ENCODE measurements at places on chromosomes 3 and 15.

DNA sequence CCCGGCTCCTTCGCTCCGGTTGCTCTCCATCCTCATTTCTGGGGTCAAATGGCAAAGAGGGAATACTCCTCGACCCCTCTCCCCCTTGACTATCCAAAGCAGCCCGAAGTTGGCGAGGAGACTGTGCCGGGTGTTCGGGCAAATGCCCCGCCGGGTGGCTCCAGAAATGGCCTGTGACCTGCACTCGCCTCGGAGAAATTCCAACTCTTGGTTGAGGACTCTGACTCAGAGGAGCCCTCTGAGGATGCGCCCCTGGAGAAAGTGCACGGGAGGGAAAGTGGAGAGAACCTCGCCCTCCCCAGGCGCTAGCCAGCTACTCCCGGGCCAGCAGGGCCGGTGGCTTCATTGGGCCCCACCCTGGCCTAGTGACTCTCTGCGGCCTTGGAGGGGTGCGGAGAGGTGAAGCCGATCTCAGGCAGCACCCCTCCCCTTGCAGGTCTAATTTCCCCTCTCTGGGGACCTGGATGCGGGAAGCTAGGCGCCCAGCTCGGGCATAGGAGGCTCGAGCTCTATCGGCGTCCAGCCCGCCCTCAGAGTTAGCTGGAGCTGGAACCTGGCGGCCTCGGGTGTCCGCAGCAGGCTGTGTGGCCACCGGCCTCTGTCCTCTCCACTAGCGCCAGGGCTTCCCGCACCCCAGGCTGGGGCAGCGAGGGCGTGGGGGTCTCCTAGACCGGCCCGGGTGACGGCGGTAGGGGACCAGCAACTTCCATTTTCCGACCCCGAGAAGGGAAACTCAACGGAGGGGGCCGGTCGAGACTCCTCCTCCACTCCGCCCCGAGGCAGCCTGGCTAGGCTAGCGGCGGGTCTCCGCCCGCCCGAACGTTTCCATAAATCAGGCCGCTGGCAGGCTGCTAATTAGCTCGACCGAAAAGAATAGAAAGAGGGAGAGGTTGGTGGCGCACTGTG lies 29.4 kb downstream of the NR2F2 start:
- DNase-seq: no peak

- DNase-seq: no peak
These were observed 84.1 kb downstream of the WNT5A start for GRCh38 chr3:55402886-55403609.

GRCh38 chr3:129204473-129204872 lies 20.8 kb upstream of the CNBP start:
- no peak for DNase-seq

- no peak for DNase-seq
These were observed 47.6 kb upstream of the PPP4R2 start for GRCh38 chr3:72949016-72949415.

- no peak for DNase-seq
These were observed 1028.6 kb downstream of the MCTP2 start for GRCh38 chr15:95259965-95260364.

DNA sequence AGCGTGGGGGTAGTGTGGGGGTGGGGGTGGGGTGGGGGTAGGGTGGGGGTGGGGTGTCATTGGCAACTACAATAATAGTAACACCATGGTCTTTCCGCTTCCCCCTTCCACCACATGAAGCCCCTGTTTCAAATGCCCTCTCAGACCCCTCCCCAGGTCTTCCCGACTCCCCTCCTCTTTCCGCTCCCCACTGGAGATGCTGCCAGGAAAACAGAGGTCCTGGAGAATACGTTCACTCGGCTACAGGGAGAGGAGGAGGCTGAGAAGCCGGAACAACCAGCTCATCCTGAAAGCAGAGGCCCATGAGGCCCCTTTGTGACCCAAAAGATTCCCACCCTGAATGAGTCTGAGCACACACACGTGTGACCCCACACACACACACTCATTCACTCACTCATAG lies 75.4 kb downstream of the CPN2 start:
- DNase-seq: no peak

DNA sequence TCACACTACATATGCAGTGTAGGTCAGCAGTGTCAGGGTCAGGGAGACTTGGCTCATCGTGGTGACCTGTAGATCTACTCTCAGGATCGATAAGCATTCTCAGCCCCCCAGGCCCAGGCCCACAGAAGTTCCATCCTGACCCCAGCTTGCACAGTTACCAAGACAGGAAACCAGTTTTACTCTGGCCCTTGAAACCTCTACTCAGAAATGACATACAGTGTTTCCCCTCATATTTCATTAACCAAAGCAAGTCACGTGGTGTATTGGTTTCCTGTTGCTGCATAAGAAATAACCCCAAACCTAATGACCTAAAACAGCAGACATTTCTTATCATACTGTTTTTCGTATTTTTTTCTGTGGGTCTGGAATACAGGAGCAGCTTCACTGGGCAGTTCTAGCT lies 242.2 kb downstream of the SLCO3A1 start:
- no peak for DNase-seq

DNA sequence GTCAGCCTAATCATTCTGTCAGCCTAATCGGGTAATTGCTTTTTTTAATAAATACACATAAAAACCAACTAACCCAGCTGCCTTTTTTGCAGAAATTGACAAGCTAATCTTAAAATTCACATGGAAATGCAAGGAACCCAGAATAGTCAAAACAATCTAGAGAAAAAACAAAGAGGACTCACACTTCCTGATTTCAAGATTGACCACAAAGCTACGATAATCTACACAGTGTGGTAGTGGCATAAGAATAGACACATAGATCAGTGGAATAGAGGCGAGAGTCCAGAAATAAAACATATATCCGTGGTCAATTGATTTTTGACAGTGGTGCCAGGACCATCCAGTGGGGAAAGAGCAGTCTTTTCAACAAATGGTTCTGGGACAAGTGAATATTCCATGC lies 2.4 kb upstream of the C3orf20 start:
- DNase-seq: no peak

DNA sequence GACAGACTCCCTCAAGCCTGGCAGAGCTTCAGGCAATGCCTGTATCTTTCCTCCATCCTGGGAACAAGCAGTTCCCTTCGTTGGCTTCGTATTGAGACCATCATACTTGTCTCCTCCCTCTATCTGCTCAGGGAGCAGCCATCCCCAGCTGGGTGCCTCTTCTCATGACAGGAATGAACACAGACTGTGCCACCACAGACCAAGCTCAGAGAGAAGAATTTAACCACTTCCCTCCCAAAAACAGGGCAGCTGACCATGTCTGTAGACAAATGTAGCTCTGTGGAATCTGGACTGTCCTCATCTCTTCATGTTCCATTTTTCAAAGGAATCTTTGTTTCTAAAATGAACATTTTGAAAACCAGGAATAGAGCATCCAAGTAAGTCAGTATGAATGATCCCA lies 245.4 kb downstream of the ERC2 start:
- no peak for DNase-seq

DNA sequence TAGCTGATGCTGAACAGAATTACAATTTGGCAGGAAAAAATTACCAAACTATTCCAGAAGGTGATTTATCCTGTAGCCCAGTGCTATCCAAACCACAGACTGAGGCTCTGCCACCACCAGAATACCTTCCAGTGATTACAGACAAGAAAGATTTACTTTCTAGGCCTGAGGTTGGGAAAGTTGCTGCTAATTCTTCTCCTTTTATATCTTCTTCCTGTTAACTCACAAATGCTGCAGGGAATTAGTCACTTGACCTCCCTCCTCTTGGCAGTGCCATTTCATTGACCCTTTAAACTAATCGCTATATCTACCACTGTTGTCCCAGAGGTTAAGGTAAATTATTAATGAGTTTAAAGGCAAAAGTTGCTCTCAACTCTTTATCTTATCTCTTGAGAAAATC lies 118.4 kb downstream of the CTNNB1 start:
- no peak for DNase-seq

DNA sequence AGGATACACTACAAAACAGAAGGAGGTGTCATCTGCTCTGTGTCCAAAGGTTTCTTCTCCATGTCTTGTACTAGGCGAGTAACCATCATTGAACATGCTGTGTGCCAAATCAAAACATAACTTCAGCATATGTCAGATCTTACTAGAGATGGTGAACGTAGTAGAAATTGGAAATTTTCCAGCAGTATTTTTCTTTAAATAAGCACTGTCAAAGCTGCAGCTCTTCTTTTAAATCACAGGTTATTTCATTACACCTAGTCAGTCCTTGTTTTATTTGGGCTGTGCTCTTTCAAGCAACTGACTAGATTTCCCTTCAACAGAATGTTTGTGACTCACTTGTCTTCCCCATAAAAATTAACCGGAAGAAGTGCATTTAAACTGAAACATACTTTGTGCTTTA lies 46.5 kb downstream of the MSL2 start:
- no peak for DNase-seq

DNA sequence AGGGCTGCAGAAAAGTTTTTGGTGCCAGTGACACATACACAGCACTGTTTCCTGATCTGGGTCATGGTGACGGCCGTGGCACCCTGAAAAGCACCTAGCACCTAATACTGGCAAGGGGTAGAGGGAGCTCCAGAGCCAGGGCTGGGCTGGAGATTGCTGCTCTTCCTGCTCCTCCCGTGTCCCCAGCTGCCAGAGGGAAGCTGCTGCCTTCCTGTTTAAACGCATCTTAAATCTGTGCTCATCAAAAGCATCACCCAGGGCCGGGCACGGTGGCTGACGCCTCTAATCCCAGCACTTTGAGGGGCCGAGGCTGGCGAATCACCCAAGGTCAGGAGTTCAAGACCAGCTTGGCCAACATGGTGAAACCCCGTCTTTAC lies 156.7 kb upstream of the MEF2A start:
- DNase-seq: no peak

DNA sequence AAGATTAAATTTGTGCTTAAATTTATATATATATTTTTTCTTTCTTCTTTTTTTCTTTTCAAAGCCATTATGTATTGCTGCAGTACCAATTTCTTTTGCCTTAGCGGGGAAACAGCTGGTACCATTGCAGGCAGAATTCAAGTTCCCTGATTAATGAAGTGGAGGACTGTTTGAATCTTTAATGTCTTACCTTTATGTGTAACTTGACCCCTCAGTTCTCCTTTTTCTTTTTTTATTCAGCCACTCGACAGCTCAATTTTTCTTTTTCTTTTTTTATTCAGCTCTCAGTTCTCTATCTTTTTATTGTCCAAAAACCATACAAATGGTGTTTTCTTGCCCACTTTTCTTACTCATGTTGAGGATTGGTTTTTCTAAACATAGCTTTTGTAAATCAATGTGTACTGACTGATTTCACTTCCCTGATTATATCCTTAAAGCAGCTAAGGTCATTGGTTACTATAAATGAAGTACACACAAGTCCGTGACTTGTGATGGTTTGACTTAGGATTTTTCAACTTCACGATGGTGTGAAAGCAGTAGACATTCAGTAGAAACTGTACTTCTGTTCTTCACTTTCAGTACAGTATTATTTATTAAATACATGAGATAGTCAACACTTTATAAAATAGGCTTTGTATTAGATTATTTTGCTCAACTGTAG lies 22.8 kb downstream of the ATP2C1 start:
- no peak for DNase-seq

DNA sequence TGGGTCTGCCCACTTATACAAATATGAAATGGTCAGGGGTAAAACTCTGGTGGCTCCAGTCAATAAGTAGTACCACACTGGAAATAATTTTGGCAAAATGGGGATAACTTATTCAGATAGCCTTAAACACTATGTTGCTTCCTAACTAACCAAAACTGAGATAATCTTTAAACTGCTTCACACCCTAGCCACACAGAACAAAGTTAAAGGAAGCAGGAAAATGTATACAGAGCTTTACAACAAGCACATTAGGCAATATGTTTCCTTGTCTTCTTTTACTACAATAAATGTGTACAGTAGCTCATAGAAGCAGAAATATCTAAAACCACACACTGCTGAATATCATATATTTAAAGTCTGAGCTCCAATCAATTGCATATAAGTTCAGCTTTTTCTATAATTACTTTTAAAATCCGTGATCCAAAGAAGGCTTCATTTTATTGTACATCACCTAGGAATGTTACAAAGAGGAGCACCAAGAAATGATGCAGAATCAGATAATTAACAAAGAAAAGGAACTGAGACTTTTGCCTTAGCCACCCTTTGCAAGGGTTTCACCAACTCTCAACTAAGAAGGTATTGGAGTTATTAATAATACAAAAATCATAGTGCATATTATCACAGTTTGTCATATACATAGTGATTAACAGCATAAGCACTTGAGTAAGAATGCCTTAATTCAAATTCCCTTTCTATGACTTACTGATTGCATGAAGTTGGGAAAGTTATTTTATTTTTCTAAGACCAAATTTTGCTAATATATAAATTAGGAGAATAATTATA lies 9.2 kb upstream of the SSR3 start:
- DNase-seq: no peak

DNA sequence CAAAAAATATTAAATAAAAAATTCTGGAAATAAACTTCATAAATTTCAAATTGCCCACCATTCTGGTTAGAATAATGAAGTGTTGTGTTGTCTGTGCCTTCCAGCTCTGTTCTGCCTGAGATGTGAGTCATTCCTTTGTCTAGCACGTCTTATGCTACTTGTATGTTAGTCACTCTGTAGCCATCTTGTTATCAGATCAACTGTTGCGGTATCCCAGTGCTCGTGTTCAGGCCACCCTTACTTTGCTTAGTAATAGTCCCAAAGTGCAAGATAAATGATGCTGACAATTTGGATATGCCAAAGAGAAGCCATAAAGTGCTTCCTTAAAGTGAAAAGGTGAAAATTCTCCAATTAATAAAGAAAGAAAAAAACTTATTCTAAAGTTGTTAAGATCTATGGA lies 527.5 kb downstream of the NAALADL2 start:
- no peak for DNase-seq

DNA sequence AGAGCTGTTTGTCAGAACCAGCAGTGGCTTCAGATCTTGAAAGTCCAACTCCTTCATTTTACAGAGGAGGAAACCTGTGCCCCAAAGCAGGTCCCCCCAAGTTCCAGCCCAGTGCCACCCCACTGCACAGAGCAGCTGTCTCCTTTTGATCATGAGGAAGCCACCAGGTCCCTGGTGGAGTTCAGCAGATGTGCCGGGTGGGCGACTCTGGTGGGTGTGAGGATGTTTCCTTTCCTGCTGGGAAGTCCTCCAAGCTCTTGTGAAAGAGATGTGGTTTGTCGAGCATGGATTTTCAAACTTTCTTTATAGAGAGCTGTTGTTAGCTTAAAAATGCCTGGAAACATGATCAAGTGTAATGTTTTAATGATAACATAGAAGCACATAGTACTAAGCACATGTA lies 52.0 kb downstream of the SMAD3 start:
- DNase-seq: no peak

- no peak for DNase-seq
These were observed 52.1 kb downstream of the FSIP1 start for GRCh38 chr15:39730552-39730951.

DNA sequence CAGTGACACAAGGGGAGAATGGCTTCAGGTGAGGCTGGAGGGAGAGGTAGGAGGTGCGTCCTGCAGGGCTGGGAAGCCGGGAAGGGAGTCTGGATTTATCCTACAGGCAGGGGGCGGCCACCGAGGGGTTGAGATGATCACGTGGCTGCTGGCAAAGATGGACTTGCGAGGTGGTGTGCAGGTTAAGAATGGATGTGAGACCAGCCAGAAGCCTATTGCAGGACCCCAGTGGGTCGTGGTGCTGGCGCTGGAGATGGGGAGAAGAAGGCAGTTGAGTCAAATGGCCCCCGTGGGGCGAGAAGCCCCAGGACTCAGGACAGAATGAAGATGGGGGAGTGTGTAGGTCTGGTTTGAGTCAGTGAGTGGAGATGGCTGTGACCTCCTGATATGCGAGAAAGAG lies 183.1 kb downstream of the FAM43A start:
- no peak for DNase-seq

Measured in activated naive CD4-positive, alpha-beta T cell (primary cell).